PC-9 (cell line): ENCODE measurements at places on chromosomes 3 and 15. TPM values are rescaled to one million over a fixed set of nuclear protein-coding genes. Genes with fewer than 3 reads are reported as not detected.

GRCh38 chr3:38245930-38246329 lies 19.7 kb upstream of the SLC22A13 start:
- DNase-seq, result no peak

- DNase-seq, result no peak
Measured at GRCh38 chr3:106058475-106058874, 189.7 kb upstream of the CBLB start.

- DNase-seq, result no peak
Measured at GRCh38 chr15:23003736-23004135, 23.6 kb upstream of the CYFIP1 start.

DNA sequence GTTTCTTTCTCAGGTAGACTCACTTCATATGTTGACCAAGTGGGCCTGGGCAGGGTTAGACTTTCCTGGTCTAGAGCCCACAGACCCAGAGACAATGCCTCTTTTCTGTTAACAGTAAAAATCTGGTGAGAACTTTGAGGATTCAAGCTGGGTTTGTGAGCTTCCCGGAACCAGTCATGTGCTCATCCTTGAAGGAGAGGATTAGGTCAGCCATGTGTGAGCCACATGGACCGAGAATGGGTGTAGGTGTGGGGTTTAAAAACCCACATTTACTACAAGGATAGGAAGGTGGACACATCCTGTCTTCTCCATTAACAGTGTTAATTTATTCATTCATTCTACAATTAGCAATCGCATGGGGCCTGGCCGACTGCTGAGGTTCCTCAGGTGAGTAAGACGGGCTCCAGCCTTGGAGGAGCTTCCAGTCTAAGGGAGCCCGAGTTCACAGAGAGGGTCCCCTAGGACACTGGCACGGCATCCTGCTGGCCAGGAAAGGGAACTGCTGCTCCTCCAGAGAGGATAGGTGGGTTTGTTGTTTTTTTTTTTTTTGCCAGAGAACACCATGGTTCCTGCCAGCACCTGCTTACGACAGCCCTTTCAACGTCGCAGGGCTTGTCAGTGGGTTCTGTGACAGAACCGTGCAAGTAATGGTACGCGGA lies 69.0 kb downstream of the SQOR start:
- no peak for DNase-seq

GRCh38 chr3:98788651-98789050 lies 25.5 kb downstream of the ST3GAL6 start:
- DNase-seq, result no peak

- DNase-seq, result no peak
Measured at GRCh38 chr3:116242825-116243224, 202.5 kb downstream of the LSAMP start.

- DNase-seq, result no peak
Measured at GRCh38 chr15:93476491-93477177, 387.6 kb upstream of the RGMA start.

GRCh38 chr15:77821188-77821958 lies 188.7 kb upstream of the LINGO1 start:
- peak; percentile 52 for DNase-seq

- no peak for DNase-seq
Measured at GRCh38 chr15:89125088-89125826, 37.0 kb downstream of the ABHD2 start.

- no peak for DNase-seq
Measured at GRCh38 chr3:42014458-42014920, 52.6 kb upstream of the ULK4 start.

DNA sequence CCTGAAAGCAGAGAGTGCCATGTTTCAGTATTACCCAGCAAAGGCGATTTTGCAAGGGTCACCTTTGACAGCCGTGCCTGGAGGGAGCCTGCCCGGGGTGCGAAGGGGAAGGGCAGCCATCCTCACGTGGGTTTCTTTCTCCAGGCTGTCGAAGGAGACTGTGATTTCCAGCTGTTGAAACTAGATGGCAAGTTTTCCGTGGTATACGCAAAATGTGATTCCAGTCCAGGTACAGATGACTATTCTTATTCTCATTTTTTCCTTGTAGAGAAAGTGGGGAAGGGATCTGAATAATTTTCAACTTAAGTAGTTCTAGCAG lies 3.4 kb downstream of the AHSG start:
- DNase-seq, result no peak

- DNase-seq, result no peak
Measured at GRCh38 chr3:105430455-105430854, 63.7 kb downstream of the ALCAM start.

GRCh38 chr3:187836823-187837770 lies 91.8 kb upstream of the BCL6 start:
- peak; percentile 18 for DNase-seq

- DNase-seq, result peak; percentile 30
Measured at GRCh38 chr15:90055182-90055581, 47.1 kb downstream of the IDH2 start.

DNA sequence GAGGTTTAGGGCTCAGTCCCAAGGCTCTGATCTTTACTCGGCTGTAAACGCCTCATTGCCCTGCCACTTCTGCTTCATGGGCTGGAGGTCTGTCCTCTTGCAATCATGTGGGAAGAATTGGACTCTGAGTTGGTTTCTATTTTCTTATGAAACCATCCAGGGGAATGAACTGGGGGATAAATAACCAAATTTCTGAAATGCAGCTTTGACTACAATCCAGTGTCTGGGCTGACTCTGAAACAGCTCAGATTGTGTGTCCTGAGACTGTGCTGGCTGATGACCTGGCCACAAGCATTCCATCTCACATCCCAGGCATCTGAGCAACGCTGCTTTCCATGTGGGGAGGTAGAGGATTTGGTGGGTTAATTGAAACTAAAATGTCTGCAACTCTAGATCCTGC lies 71.0 kb upstream of the GALNT15 start:
- DNase-seq, result no peak

Gene RGMA
- total RNA-seq, result 3.3 and 3.6 TPM in 2 replicates

Gene B3GALNT1
- 8.8 and 17.3 TPM in 2 replicates for total RNA-seq

Gene SELENOT
- 59.5 and 84.1 TPM in 2 replicates for total RNA-seq

Gene GAP43
- not detected in 2 replicates for total RNA-seq
